AG09319 (cell line): ENCODE measurements at places on chromosomes 3 and 15.

DNA sequence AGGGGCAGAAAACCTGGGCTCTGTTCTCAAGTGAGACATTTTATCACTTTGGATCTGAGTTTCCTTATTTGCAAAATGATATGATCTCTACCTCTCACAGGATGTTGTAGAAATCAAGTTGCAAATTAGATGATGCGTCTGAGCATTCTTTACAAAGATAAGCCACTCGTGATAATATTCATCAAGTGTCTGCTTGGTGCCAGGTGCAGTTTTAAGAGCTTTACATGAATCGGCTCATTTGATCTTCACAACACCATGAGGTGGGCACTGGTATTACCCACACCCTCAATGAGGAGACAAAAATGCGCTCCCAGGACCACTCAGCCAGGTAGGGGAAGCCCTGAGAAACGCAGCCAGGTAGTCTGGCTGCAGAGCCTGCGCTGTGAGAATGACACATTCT, 59.1 kb upstream of the CA12 start:
- no peak for DNase-seq

- DNase-seq = no peak
Measured at GRCh38 chr15:73021139-73021621, 31.1 kb upstream of the NEO1 start.

DNA sequence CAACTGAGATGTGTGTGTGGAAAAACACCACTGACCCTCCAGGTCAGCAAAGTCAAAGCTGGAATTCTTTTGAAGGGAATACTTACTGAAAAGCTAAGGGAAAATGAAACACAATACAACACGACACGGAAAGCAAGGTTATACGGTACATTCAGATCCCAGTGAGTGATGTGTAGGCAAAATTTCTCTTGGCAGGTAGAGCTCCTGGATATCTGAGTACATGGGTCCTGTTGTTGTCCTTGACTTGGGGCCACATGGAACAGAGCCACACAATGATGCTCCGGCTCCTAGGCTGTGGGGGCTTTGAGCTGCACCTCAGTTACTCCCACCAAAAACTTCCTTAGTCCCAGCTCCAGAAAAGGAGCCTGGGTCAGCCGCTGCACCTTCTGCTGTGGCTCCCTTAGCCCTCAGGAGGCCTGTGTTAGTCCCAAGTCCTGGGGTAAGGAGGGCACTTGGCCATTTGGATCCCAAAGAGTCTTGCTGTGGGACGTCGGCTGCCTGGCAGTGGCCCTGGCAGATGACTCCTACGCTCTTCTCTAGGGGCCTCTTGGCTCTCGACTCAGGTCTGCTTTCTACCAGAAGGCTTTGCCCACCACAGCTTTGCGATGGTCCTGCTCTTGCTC, 95.6 kb downstream of the ADCY5 start:
- DNase-seq = no peak

DNA sequence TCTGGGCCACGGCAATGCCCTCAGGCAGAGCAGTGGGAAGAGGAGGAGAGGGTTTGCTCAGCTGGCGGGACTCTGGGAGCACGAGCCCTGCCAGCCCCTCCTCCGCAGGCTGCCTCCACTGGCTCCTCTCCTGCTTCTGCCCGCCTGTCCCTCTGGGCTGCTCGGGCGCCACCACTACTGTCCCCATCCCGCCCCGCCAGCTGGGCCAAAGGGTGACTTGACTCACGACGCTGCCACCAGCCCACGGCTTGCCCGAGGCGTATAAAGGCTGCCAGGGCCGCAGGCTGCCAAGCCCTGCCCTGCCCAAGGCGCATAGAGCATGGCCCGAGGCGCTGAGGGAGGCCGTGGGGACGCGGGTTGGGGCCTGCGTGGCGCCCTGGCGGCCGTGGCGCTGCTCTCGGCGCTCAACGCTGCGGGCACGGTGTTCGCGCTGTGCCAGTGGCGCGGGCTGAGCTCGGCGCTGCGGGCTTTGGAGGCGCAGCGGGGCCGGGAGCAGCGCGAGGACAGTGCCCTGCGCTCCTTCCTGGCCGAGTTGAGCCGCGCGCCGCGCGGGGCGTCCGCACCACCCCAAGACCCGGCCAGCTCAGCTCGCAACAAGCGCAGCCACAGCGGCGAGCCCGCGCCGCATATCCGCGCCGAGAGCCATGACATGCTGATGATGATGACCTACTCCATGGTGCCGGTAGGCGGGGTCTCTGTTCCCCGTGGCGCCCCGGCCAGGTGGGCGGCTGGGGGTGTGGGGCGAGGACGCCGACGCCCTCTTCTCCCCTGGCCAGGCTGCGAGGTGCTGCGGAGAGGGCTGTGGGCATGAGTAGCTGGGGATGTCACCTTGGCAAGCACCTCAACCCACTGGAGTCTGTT, at the start of gene GLDN:
GLDN (plus strand) TSS at position 290 of the 861 bp plus-strand sequence; CDS start at position 320, 30 bp downstream.
- DNase-seq = no peak

- peak; percentile 8 for DNase-seq
Measured at GRCh38 chr3:117052395-117052794, 342.8 kb downstream of the TUSC7 start.
